Naive B cell (primary cell): ENCODE measurements at places on chromosomes 16 and 17.

GRCh38 chr17:37167756-37168155 lies 208.0 kb upstream of the C17orf78 start:
- no peak overlapping the region for H3K4me3 ChIP-seq
- DNase-seq = no peak
- H3K4me1 ChIP-seq = no peaks in the 10 kb centered on the region
- H3K27ac ChIP-seq = no peak overlapping the region

GRCh38 chr17:67506966-67507365 lies 129.9 kb downstream of the PITPNC1 start:
- no peaks in the 10 kb centered on the region for H3K27me3 ChIP-seq
- H3K36me3 ChIP-seq = peaks cover 17% of the 10 kb centered on the region
- no peak overlapping the region for H3K27ac ChIP-seq
- H3K4me1 ChIP-seq = peaks cover 7% of the 10 kb centered on the region

GRCh38 chr16:84925092-84925772 lies 86.1 kb downstream of the ZDHHC7 start:
- no peaks in the 10 kb centered on the region for H3K36me3 ChIP-seq
- peaks cover 5% of the 10 kb centered on the region for H3K27me3 ChIP-seq
- no peak overlapping the region for H3K27ac ChIP-seq
- DNase-seq = peak; percentile 49
- H3K4me3 ChIP-seq = no peak overlapping the region
- peaks cover 6% of the 10 kb centered on the region for H3K4me1 ChIP-seq

GRCh38 chr16:83966153-83966696 lies 1.8 kb upstream of the NECAB2 start:
- H3K4me3 ChIP-seq = no peak overlapping the region
- no peaks in the 10 kb centered on the region for H3K36me3 ChIP-seq
- peaks cover 7% of the 10 kb centered on the region for H3K4me1 ChIP-seq
- no peak overlapping the region for H3K27ac ChIP-seq
- DNase-seq = no peak

DNA sequence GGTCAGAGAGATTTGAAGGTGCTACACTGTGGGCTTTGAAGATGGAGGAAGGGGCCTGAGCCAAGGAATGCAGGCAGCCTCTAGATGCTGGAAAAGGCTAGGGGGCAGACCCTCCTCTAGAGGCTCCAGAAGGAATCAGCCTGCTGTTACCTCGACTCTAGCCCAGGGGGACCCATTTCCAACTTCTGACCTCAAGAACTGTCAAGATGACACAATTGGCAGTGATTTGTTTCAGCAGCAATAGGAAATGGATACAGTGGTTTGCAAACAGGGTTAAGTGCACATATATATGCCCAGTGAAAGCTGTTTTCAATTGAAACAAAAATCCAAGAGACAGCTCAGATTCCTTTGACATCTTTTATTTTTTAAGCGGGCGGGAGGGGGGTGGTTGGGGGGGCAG lies 3.7 kb upstream of the ZDHHC1 start:
- no peak for DNase-seq
- no peak overlapping the region for H3K4me3 ChIP-seq

DNA sequence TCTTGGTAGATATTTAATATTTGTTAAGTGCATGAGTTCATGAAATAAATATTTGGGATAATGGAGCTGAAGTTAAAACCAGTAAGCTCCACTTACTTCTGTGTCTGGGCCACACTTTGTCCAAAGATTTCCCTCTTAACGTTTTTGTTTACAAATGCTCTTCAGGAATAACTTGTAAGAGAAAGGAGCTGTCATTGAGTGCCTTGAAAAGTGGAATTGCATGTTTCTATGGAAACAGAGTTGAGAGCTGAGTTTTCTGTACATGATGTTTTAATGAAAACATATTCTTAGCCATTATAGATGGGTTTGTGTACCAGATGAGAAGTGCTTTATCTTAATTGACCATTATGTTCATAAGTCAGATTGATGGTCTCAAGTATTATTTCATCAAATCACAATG lies 1045.4 kb upstream of the EEF2KMT start:
- H3K27me3 ChIP-seq = no peaks in the 10 kb centered on the region
- no peak overlapping the region for H3K4me3 ChIP-seq
- no peak overlapping the region for H3K27ac ChIP-seq
- peaks cover 6% of the 10 kb centered on the region for H3K36me3 ChIP-seq
- H3K4me1 ChIP-seq = no peaks in the 10 kb centered on the region
- no peak for DNase-seq

- H3K27ac ChIP-seq = no peak overlapping the region
- H3K36me3 ChIP-seq = no peaks in the 10 kb centered on the region
- H3K4me3 ChIP-seq = no peak overlapping the region
- H3K27me3 ChIP-seq = peaks cover 13% of the 10 kb centered on the region
Observed at GRCh38 chr17:72236980-72237633, 116.3 kb downstream of the SOX9 start.

DNA sequence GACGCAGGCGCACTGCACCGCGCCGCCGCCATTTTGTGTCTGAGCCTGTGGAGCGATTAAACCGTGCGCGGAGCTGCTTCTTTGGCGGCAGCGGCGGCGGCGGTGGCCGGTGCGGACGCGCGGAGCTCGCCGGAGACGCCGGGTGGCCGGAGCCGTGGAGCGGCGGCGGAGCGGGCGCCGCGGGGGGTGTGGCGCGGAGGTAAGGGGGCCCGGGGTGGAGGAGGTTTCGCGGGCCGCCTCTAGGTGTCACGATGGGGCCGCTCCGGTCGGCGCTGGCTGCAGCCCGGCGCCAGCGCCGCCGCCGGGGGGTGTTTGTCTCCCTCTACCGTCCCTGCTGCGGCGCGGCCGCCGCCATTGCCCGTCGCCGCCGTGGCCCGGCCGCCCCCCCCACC lies at the start of gene CTCF:
CTCF (plus strand) TSS at position 1 of the 392 bp plus-strand sequence. CDS start 48,307 bp downstream, outside the sequence.
- peak within 1 kb of the TSS; percentile 98 for H3K27ac ChIP-seq
- no peaks in the 10 kb centered on the region for H3K27me3 ChIP-seq
- H3K4me3 ChIP-seq = peak within 1 kb of the TSS; percentile 96
- H3K4me1 ChIP-seq = peaks cover 46% of the 10 kb centered on the region
- no peak for DNase-seq

DNA sequence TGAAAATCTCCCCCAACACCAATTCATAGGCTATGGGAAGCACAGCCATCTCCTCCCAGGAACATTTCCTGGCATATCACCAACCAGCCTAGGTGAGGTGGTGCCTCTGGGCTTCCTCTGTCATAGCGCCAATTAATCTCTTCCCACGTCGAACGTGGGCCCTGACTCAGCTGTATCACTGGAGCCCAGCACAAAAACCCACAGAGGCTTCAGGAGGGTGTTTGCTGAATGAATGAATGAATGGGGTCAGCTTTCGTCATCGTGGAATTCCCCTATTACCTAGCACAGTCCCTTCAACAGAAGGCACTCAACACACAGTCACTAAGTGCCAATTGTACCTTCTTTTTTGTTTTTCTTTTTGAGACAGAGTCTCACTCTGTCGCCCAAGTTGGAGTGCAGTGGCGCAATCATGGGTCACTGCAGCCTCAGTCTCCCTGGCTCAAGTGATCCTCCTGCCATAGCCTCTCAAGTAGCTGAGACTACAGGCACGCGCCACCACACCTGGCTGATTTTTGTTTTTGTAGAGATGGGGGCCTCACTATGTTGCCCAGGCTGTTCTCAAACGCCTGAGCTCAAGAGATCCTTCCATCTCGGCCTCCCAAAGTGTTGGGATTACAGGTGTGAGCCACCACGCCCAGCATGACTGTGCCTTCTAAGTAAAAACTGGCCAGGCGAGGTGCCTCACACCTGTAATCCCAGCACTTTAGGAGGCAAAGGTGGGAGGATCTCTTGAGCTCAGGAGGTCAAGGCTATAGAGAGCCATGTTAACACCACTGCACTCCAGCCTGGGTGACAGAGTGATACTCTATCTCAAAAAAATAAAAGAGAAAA lies 4.1 kb downstream of the ZNF688 start:
- no peak for DNase-seq
- H3K27ac ChIP-seq = peak overlapping the region; percentile 30
- H3K27me3 ChIP-seq = no peaks in the 10 kb centered on the region
- H3K4me1 ChIP-seq = peaks cover 15% of the 10 kb centered on the region
